Hematopoietic multipotent progenitor cell treated with erythropoietin and hydrocortisone succinate and interleukin-3 and kit ligand, for 17 days (in vitro differentiated cells): ENCODE measurements at places on chromosomes 1 and 21.

- no peak for DNase-seq
Measured at GRCh38 chr1:97013941-97014340, 292.4 kb downstream of the PTBP2 start.

- DNase-seq = no peak
Measured at GRCh38 chr1:88976235-88976634, 16.2 kb downstream of the KYAT3 start.

DNA sequence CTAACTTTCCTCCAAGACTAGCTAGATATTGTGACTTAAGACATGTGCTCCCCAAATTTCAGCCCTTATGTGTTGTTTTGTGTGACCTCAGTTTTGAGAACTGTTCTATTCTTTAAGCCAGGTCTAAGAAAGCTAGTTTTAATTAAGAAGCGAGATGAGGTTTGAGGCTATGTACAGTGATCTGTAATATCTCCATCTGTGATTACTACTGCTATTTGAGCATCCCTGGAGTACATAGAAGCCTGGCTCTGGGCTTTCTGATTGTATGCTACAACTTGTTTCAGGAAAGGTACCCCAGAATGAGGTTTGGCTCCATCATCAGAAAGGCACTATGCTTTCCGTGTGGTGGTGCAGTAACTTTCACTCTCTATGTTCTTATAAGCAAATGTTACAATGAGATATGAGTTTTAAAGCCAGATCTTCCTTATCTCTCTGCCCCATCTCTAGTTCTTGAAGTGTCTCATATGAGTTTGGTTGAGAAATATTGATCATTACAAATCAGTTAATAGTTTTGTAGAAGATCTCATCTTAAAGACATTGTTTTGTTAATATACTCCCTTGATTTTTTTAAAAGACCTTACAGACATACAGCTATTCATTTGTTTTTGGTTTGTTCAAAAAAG lies 605 bp downstream of the RGS4 start:
- no peak for DNase-seq

DNA sequence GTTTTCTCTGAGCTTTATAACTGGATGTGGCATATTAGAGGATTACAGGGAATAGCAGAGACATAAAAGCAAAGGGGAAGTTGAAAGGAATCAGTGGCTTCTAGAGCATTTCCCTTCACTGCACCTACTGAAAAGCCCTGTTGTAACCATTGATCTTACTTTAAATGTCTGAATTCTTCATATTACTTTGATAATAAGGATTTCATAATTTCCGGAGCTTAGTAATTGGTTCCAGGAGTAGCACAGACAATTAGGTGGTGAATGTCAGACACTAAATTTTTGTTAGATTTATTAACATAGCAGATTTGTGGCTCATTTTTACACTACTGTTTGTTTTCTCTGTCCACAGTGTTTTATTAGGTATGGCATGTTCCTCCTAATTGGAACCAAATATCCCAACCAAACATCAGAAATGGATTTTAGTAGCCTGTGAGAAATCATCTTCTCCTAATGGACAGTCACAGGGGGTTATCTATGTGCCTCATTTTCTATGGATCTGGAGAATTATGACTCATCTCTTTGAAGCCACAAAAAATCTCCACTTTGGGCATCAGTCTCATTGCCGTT lies 100.5 kb downstream of the GIPC2 start:
- DNase-seq = no peak

GRCh38 chr1:89978755-89979154 lies 16.2 kb upstream of the ZNF326 start:
- DNase-seq = no peak

GRCh38 chr1:15740924-15741850 lies 1.1 kb upstream of the TMEM82 start:
- DNase-seq = peak; percentile 70

- no peak for DNase-seq
Measured at GRCh38 chr21:14877581-14878228, 187.1 kb downstream of the NRIP1 start.

- DNase-seq = no peak
Measured at GRCh38 chr1:236663934-236664333, 22.4 kb upstream of the ACTN2 start.

- DNase-seq = no peak
Measured at GRCh38 chr1:221394011-221394544, 347.8 kb downstream of the DUSP10 start.

DNA sequence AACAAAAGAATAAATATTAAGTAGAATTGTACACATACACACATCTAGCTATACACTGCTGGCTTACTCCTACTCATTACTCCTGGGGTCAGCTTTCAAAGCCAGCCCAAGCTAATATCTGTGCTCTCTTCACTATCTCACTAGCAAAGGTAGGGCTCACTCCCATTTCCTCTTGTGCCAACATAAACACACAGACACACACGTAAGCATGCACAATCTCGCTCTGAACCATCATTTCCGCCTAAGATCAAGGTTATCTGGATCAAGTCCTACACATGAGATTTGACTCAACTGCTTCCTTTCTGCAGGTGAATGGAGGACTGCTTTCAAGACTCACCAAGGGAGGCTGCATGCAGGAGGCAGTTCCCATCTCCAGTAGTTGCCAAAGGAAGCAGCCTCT lies 28.8 kb upstream of the MTMR11 start:
- DNase-seq = no peak
